ENCODE measurements at places on chromosomes 11 and 22.

DNA sequence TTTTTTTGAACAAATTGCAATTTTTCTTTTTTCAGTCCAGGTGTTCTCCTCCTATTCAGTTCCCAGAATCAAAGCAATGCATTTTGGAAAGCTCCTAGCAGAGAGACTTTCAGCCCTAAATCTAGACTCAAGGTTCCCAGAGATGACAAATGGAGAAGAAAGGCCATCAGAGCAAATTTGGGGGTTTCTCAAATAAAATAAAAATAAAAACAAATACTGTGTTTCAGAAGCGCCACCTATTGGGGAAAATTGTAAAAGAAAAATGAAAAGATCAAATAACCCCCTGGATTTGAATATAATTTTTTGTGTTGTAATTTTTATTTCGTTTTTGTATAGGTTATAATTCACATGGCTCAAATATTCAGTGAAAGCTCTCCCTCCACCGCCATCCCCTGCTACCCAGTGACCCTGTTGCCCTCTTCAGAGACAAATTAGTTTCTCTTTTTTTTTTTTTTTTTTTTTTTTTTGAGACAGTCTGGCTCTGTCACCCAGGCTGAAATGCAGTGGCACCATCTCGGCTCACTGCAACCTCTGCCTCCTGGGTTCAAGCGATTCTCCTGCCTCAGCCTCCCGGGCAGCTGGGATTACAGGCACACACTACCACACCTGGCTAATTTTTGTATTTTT is 6.2 kb upstream of the UBE4A start:
- no peak for DNase-seq

- no peak for DNase-seq
These were observed 17.1 kb upstream of the EIF3M start for GRCh38 chr11:32566517-32566916.

GRCh38 chr11:47572715-47573255 is 6.0 kb downstream of the KBTBD4 start:
- no peak for DNase-seq

GRCh38 chr11:1017269-1018005 is 19.1 kb downstream of the MUC6 start:
- DNase-seq = no peak

DNA sequence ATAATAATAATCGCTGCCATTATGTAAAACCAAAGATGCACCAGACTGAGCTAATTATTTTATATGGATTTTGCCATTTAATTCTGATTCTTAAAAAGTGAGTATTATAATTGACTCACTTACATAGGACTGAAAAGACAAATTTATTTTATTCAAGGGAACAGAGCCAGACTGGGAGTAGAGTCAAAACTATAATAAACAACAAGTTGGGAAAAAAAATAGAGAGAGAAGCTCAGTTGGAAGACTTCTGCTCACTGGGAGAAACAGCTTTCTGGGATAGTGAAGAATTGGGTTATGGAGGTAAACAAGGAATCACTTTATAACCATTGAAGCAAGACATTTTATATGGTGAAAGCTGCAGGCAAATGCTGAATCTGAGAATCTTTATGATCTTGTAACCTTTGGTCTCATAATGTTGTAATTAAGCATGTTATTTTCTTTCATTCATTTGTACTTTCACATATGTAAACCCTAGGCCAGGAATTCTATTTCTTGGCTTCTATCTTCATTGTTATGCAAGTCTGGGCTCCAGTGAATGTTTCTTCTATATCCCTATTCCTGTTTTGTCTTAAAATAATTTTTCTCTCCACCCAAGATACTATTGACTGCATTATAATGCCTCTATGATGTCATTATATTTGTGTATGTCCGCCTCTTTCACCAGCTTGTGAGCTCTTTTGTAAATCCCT is 725.3 kb upstream of the CCDC179 start:
- no peak for DNase-seq

GRCh38 chr11:102989379-102990047 is 34.0 kb upstream of the MMP13 start:
- no peak for DNase-seq

- no peak for DNase-seq
These were observed 592 bp downstream of the RHOD start for GRCh38 chr11:67057205-67057672.

GRCh38 chr11:128896356-128896755 is 5.2 kb downstream of the KCNJ5 start:
- DNase-seq = no peak

Measured in neural progenitor cell (in vitro differentiated cells).